H9 (cell line): ENCODE measurements at places on chromosomes 4 and X. TPM values are rescaled to one million over a fixed set of nuclear protein-coding genes. Genes with fewer than 3 reads are reported as not detected.

The KIAA1210 gene
- total RNA-seq: not detected in 2 replicates

The TLR3 gene
- 0.92 and 0.97 TPM in 2 replicates for total RNA-seq

The FABP2 gene
- not detected in 2 replicates for total RNA-seq

The CACNA1F gene
- total RNA-seq: 0.94 and 1.4 TPM in 2 replicates

The BMX gene
- not detected in 2 replicates for total RNA-seq

The MND1 gene
- total RNA-seq: 20.5 and 21.0 TPM in 2 replicates

The SPATA18 gene
- 3.9 and 5.5 TPM in 2 replicates for total RNA-seq

The SYTL5 gene
- total RNA-seq: 0.15 TPM in 2 replicates

DNA sequence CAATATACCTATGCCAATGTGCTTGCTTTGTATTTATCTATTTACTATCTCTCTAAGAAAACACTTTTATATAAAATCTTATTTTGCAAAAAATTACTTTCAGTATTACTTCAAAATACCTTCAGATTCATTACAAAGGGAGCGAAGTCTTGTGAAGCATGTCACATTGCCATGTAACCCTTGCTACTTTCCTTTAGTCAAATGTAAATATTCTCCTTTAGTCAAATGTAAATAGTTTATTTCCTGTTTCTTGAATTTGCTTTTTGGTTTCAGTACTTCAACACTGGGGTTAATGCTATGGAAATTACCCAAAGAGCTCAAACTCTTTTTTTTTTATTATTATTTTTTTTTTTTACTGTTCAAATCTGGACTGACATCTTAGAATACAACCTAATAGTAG lies 383.3 kb downstream of the GRXCR1 start:
- no peaks in the 10 kb centered on the region for H3K27me3 ChIP-seq
- no peaks in the 10 kb centered on the region for H3K4me1 ChIP-seq
- H3K4me3 ChIP-seq: no peak overlapping the region
- H3K36me3 ChIP-seq: no peaks in the 10 kb centered on the region

GRCh38 chr4:183264614-183265013 lies 55.5 kb downstream of the CLDN22 start:
- no peak for DNase-seq
- H3K4me3 ChIP-seq: no peak overlapping the region
- H3K27ac ChIP-seq: no peak overlapping the region
- H3K36me3 ChIP-seq: peaks cover 83% of the 10 kb centered on the region
- no peaks in the 10 kb centered on the region for H3K27me3 ChIP-seq

DNA sequence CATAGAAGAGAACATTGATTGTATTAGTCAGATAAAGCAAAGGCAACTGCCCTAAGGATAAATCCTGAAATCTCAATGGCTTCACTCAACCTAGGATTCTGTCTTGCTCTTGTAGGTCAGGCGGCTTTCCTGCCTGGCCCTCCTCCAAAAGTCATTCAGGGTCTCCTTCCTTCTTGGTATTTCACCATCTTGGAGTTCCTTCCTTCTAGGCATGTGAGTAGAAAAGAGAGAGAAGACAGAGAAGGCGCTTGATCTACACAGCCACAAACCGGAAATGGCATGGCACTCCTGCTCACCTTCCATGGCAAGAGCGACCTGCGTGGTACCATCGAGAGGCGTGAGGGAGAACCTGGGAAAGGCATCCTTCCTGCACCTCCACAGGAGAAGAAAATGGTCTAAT lies 45.3 kb upstream of the HELT start:
- no peak for DNase-seq
- peaks cover 4% of the 10 kb centered on the region for H3K36me3 ChIP-seq
- H3K4me3 ChIP-seq: no peak overlapping the region
- H3K27ac ChIP-seq: no peak overlapping the region
- no peaks in the 10 kb centered on the region for H3K4me1 ChIP-seq

GRCh38 chrX:71396576-71396975 lies 30.4 kb downstream of the TAF1 start:
- DNase-seq: no peak
- H3K4me1 ChIP-seq: no peaks in the 10 kb centered on the region
- H3K4me3 ChIP-seq: no peak overlapping the region
- H3K27me3 ChIP-seq: no peaks in the 10 kb centered on the region

GRCh38 chrX:120271218-120271617 lies 20.6 kb downstream of the ZBTB33 start:
- peaks cover 2% of the 10 kb centered on the region; the same call in 2 of the 3 replicates for H3K36me3 ChIP-seq
- no peaks in the 10 kb centered on the region for H3K27me3 ChIP-seq
- H3K4me1 ChIP-seq: no peaks in the 10 kb centered on the region
- no peak overlapping the region for H3K27ac ChIP-seq

- no peak overlapping the region for H3K27ac ChIP-seq
- no peaks in the 10 kb centered on the region for H3K4me1 ChIP-seq
- H3K27me3 ChIP-seq: no peaks in the 10 kb centered on the region
Measured at GRCh38 chr4:153074486-153074885, 129.8 kb upstream of the TRIM2 start.

- H3K27ac ChIP-seq: no peak overlapping the region
- 0 out of 2 replicates have a peak, but pooled peaks cover 2% of the 10 kb centered on the region for H3K36me3 ChIP-seq
- no peaks in the 10 kb centered on the region for H3K27me3 ChIP-seq
- no peaks in the 10 kb centered on the region; the same call in 1 of the 2 replicates for H3K4me1 ChIP-seq
Measured at GRCh38 chrX:4830880-4831557, 1117.6 kb upstream of the PRKX start.
